ENCODE measurements at places on chromosomes 7 and 10. TPM values are rescaled to one million over a fixed set of nuclear protein-coding genes. Genes with fewer than 3 reads are reported as not detected.

The DNAAF5 gene
- total RNA-seq = 17.8 TPM

The NRAP gene
- 0.13 TPM for total RNA-seq

The LIPF gene
- total RNA-seq = not detected

The SOSTDC1 gene
- total RNA-seq = not detected

The SPDYE2 gene
- not detected for total RNA-seq

The VPS41 gene
- total RNA-seq = 88.2 TPM

The IMPDH1 gene
- total RNA-seq = 31.2 TPM
